Jurkat, Clone E6-1 (cell line): ENCODE measurements at places on chromosomes 1 and 21.

GRCh38 chr1:145959957-145960467 lies 2.2 kb upstream of the LIX1L start:
- no peak for DNase-seq

- DNase-seq: no peak
Measured at GRCh38 chr1:48261881-48262400, 39.4 kb downstream of the SLC5A9 start.

GRCh38 chr21:38148046-38148445 lies 108.7 kb upstream of the KCNJ15 start:
- DNase-seq: no peak

GRCh38 chr1:56712150-56712549 lies 67.0 kb downstream of the PRKAA2 start:
- no peak for DNase-seq

DNA sequence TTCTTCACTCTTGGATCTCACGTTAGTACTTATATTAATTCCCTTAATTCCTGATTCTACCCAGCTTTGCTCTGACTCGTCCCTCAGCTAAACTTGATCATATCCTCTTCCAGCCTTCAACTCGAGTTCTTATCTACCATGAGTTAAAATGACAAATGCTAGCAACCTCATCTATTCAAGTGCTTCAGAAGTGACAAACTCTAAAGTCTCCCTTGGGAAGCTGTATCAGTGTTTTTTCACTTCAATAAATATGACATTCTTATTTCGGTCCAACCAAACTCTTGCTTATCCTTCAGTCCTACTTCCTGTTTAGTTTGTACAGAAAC lies 75.3 kb downstream of the FOXJ3 start:
- no peak for DNase-seq

DNA sequence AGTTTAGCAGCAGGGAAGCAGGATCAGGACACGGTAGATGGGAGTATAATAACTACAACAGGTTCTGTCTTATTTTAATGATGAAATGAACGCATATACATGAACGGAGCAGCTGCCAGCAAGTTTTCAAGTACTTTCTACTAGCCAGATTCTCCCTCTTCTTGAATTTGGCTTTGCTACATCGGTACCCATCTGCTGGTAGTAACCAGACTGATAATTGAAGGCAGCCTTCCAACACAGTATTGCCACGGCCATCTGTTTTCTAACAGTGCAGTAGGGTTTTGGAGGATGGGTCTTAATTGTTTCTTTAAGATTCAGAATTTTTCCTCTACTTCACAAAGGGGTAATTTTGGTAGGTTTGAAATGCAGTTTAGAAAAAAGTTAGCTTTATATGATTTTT lies 33.4 kb downstream of the CENPF start:
- DNase-seq: no peak

GRCh38 chr21:20639026-20639425 lies 359.2 kb upstream of the NCAM2 start:
- no peak for DNase-seq

DNA sequence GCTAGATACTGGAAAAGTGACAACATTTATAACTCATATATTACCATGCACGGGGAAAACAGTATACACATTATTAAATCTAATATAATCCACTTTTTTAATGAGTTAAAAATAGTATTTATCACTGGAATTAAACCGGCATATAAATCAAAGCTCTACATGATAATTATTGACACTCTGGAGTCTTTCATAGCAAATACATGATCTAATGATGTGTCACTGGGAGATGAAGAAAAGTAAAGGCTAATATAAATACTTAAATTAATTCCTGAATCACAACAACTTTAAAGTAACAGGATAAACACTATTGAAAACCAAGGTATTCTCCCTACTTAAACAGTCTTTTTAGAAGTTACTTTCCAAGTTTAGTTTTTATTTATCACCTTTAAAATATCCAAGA lies 52.4 kb upstream of the ASPM start:
- no peak for DNase-seq

DNA sequence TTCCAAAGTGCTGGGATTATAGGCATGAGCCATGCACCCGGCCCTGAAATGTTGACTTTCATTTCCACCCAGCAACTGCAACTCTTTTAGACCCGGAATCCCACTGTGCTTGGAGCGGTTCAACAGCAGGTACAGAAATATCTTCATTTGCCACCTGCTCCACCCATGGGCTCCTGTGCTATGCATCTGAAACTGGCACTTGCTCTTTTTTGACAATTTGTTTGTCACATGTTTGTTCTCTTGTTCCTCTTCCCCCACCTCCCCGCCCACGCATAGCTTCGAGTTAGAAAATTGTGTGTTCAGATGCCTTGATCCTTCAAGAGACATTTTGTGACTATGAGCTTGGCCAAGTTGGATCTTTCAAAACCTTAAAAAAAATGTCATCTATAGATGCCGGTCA lies 2.4 kb upstream of the IFNLR1 start:
- DNase-seq: no peak

DNA sequence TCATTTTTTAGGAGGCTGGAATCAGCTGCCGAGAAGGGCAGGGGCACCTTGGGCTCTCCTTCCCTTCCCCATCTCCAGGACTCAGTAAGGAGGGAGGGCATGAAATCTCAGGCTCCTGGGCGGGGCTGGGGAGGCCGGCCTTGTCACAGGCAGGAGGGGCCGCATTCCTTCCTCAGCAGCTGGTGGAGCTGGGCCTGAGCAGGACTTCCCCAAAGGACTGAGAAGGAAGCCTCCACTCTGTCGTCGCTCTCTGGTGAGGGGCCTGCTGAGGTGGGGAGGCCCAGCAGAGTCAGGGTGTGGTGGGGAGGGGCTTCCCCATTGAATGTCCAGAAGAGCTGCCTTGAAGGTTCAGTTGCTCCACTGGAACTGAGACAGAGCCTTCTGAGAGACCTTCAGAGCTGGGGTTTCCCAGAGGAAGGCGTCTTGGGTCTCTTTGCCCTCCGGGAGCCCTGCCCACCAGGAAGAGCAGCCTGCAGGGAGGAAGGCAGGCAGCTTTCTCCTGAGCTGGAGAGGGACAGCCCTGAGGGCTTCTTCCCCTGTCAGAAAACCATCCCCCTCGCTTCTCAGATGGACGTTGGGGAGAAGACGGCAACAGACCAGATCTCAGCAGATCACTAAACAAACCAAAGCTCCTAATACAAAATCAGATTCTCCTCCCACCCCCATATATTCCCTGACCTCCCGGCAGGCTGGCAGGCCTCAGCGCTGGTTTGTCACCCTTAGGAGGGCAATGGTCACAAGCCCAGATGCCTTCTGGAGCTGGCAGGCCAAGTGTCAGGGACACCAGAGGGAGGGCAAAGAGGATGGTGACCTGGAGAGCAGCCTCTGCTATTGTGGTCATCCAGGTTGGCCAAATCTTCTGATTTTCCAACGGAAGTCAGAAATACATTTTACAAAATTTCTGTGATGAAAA lies 10.7 kb downstream of the KCNA10 start:
- DNase-seq: no peak

DNA sequence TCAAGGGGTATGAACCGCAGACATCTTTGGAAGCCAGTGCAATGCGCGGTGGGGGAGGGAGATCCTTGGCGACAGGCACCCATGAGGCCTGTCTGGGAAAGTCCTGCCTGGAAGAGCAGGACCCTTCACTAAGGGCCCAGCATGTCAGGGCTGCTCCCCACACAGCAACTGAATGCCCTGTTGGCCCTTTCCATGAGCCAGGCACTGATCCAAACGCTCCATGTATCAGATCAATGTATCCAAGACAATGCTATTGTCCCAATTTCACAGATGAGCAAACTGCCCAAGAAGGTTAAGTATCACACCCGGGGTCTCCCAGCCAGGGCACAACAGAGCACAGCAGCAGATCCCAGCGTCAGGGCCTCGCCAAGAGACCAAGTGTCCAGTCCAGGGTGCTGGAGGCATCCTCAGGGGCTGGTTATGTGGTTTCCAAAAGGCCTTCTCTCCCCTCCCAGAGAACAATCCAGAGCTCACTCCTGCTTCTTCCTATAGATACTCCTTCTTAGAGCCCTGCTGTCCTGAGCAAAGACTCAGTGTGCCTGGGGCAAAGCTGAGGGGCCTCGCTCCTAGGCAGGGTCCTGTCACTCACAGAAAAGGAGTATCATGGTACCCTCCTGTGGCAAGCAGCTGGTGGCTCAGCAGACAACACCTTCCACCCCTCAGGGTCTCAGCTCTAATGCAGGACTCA lies 328.0 kb downstream of the NPHP4 start:
- no peak for DNase-seq

- DNase-seq: no peak
Measured at GRCh38 chr1:59057211-59057694, 239.6 kb upstream of the FGGY start.

DNA sequence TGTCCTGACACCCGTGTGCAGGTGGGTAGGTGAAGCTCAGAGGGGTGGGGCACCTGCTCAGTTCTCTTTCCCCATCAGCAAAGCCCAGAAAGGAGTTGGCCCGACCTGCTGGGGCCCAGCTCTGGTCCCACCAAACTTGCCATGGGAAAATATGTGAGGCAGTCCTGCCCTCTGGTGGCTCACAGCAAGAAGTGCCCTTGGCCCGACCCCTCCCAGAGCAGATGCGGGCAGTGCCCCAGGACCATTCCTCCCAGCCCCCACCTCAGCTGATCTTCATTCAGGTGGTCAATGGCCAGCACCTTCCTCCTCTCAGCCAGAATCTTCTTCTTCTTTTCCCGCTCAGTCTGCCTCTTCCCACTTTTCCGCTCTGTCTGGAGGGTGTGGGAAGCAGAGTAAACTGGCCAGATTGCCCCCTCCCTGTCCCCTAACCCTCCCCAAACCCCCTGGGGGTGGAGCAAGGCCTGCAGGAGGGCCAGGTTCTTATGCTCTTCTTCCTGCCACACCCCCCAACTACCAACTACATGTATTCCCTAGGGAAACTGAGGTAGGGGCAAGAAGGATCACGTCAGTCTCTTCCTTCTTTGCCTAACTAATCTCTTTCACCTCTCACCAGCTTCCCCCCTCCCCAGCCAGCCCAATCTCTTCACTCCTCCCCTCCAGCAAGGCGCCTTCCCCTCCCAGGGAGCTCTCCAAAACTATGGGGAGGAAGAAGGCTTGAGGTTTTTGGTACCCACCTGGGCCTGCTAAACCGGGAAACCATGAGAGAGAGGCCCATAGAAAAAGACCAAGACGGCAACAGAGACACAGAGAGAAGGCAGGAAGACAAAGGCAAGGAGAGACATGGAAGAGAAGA lies 15.6 kb downstream of the TNNT2 start:
- DNase-seq: peak; percentile 34

DNA sequence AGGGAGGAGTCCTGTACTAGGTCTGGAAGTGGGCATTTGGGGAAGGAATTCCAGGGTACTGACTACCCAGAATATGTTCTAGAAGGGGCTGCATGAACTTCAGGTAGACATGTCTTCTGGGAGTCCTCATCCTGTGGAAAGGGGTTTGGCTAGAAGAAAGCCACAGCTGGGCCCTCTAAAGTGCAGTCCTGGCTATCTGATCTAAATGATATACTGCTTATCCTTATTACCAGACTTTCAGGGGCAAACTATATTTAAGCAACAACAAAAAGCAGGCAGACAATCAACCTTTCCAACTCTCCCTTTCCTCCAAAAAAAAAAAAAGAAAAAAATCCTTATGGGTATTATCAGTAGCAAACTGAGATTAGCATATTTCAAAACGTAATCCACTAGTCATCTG lies 29.8 kb upstream of the GFI1 start:
- no peak for DNase-seq

- no peak for DNase-seq
Measured at GRCh38 chr1:183886083-183886828, 81.3 kb downstream of the RGL1 start.

DNA sequence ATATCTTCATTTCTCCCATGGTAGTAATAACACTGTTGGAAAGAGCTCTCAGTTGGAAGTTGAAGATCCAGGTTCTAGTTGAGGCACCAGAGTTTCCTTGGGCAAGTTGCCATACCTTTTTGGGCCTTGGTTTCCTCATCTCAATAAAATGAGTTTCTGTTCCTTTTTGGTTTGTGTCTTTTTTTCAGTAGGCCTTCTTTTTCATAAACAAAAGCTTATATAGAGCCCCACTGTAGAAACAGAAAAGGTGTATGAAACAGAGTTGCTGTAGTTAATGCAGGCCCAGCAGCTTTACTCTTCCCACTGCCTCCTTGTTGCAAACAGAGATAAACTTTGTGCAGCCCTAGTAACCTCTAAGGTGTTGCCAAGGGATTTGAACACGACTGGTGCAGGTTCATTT lies 41.7 kb downstream of the WNT4 start:
- DNase-seq: no peak

GRCh38 chr1:6438047-6438525 lies 13.5 kb downstream of the ESPN start:
- DNase-seq: peak; percentile 48

DNA sequence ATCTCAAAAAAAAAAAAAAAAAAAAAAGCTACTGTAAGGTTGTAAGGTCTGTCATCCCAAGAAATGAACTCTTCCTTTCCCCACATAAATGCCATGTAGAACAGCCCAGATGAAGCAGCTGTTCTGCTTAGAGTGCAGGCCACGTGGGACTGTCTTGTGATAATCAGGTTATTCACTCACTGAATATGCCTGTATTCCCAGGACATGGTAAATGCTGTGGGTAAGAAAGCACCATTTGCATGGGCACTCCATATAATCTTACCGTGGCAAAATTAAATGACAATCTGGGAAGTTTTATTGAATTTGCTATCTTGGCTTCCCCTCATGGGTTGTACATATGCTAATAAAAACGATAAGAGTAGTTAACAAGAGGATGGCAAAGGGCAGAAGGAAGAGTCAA lies 13.8 kb downstream of the RGS5 start:
- DNase-seq: no peak

DNA sequence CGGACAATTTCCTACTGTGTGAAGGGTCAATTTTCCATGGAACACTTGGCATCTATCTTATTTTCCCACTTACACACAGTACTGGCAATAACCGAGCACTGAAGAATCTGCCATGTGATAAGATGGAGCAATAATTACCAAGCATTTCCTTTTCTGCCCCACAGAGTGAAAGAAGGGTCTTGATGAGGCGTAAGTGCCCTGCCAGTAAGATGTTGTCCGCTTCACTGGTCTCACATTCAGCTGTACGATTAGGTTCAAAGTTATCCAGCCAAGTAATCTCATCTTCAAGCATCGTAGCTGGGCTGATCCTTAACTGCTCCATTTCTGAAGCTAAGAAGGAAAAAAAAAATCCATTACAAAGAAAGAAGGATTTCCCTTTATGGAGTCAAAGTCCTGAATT lies 67.8 kb downstream of the PCSK9 start:
- no peak for DNase-seq

DNA sequence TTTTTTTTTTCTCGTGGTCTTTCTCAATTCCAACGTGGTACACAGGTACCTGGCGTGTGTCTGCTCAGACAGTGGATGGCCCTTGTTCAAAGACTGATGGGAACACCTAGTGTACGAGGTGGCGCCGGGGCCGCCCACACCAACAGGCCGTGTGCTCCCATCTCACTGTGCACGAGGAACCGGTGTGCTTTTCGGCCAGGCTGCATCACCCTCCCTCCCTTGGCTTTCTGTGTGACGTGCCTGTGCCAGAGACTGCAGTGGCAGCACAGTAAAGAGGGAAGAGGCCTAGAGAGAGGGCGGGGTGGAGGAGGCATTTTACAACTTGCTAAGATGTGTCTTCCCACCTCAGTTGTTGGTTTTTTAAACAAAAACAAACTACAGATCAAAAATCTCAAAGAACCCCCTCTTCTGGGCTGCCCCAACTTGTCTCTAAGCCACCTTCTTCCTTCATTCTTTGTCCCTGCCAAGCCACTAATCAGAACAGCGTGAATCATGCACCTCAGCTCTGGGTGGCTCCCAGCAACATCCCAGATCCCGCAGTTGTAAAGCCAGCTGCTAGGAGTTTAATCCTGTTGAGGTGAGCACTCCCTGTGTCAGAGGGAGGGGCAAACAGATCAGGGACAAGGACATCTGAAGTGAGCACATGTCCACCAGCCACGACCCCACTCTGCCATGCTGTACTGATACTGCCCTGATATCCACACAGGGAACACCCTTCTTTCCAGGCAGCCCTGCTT lies 20.7 kb downstream of the IRF2BP2 start:
- DNase-seq: no peak
